Gastroesophageal sphincter (tissue), 4 donors: ENCODE measurements at places on chromosomes 1 and 21.

- no peak overlapping the region for H3K4me3 ChIP-seq
- no peak overlapping the region for H3K27ac ChIP-seq
- no peak for ATAC-seq
These were observed 63.2 kb downstream of the RERE start for GRCh38 chr1:8754247-8754650.

- peaks cover 6% of the 10 kb centered on the region for H3K27me3 ChIP-seq
- H3K27ac ChIP-seq, result no peak overlapping the region
- H3K4me3 ChIP-seq, result no peak overlapping the region
- H3K4me1 ChIP-seq, result no peaks in the 10 kb centered on the region
- H3K36me3 ChIP-seq, result no peaks in the 10 kb centered on the region
These were observed 7.1 kb upstream of the C1orf115 start for GRCh38 chr1:220682901-220683576.

DNA sequence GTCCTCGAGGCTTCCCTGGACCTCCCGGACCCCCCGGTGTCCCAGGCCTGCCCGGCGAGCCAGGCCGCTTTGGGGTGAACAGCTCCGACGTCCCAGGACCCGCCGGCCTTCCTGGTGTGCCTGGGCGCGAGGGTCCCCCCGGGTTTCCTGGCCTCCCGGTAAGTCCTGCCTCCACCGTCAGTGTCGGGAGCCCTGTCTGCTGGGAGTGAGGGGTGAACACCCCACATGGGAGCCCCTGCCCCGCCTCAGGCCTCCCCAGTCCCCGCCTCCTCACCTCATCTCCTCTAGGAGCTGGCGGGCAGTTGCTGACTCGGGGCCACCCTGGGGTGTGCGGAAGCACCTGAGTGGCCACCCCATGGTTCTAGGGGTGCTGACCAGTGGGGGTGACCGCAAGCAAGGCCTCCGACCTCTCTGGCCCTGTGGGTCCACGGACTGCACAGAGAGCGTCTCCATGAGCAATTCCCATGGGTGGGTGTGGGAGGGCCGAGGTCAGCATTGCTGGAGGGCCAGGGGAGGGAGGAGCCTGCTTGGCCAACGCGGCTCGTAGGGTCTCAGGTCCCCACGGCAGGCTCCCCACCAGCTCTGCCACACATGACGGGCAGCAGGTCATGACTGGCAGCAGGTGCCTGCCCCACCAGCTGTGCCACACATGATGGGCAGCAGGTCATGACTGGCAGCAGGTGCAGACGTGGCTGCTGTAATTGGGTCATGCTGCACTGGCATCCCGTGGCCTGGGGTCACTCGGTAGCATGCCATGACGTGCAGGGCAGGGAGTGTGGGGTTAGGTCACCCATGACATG lies 61.3 kb downstream of the SLC19A1 start:
- H3K4me3 ChIP-seq, result no peak overlapping the region
- no peaks in the 10 kb centered on the region for H3K27me3 ChIP-seq
- peaks cover 70% of the 10 kb centered on the region for H3K36me3 ChIP-seq
- peaks cover 6% of the 10 kb centered on the region for H3K4me1 ChIP-seq

DNA sequence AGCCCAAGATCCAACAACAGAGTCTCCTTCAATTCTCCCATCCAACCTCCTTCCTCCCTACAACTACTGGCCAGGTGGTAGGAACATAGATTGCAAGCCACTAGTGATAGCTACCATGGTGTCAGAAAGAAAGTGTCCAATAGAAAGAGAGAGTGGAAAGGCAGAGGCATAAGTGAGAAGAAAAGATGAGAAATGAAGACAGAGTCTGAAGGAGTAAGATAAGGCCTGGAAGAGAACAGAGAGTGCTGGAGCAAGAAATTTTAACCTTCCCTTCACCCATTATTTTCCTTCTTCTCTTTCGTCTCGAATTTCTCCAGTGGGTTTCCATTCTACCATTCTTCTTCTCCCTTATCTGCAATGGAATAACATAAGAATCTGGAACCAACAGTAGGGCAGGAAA lies 57.9 kb downstream of the CDC42BPA start:
- H3K27me3 ChIP-seq, result no peaks in the 10 kb centered on the region
- no peak overlapping the region for H3K27ac ChIP-seq
- no peak for ATAC-seq
- no peaks in the 10 kb centered on the region for H3K36me3 ChIP-seq
- no peak overlapping the region for H3K4me3 ChIP-seq
- no peaks in the 10 kb centered on the region for H3K4me1 ChIP-seq

GRCh38 chr1:199163670-199164069 lies 524.8 kb downstream of the PTPRC start:
- H3K27ac ChIP-seq, result no peak overlapping the region
- H3K27me3 ChIP-seq, result no peaks in the 10 kb centered on the region
- H3K4me1 ChIP-seq, result no peaks in the 10 kb centered on the region

GRCh38 chr1:147760481-147761260 lies at the start of gene GJA5:
TSS of gene GJA5 (minus strand) at chr1:147760602. CDS start at chr1:147759238, 1,364 bp downstream.
- H3K4me3 ChIP-seq, result no peak within 1 kb of the TSS
- no peaks in the 10 kb centered on the region for H3K36me3 ChIP-seq
- peaks cover 6% of the 10 kb centered on the region for H3K27me3 ChIP-seq
- no peaks in the 10 kb centered on the region for H3K4me1 ChIP-seq

DNA sequence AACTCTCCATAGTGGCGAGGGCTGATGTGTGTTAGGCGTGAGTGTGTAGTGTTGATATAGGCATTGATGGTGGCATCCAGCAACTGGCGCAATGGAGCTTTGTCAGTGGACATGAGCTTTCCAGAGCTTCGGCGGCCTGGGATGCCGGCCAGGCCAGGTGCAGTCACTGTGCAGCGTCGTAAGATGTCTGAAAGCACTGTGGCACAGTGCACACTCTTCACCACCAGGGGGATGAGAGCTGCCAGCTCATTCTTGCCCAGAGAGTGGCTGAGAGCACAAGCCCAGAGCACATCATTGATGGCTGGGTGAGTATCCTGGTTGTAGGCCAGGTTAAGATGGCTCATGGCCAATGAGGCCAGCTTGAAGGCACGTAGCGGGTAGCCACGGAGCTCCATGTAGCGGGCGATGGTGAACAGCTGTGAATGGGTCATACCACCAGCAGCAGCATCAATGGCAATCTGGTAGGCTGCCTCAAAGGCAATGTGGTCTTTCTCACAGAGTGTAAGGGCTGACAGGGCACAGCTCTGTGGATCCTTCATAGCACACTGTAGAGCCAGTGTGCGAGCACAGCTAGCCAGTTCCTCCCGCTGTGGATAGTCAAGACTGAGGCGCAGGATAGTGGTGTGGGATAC lies 6.7 kb downstream of the UROD start:
- no peak overlapping the region for H3K27ac ChIP-seq
- no peaks in the 10 kb centered on the region for H3K27me3 ChIP-seq
- ATAC-seq, result peak; percentile 52
- no peaks in the 10 kb centered on the region for H3K4me1 ChIP-seq
- peaks cover 27% of the 10 kb centered on the region for H3K36me3 ChIP-seq

DNA sequence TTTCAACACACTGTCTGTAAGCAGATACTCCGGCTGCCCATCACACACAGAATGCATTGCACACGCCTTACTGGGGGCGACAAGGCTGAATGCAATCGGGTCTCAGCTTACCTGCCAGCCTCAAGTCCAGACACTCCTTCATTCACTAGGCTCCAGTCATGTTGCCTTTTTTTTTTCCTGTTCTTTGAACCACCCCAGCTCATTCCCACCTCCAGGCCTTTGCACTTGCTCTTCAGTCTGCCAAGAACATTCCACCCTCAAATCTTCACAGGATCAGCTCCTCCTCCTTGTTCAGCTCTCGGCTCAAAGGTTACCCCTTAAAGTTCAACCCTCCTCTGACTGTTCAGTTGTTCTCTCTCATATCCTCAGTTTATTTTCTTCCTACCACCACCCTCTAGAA lies 181.9 kb upstream of the ESRRG start:
- ATAC-seq, result no peak
- H3K27me3 ChIP-seq, result no peaks in the 10 kb centered on the region
- no peak overlapping the region for H3K4me3 ChIP-seq
- H3K36me3 ChIP-seq, result no peaks in the 10 kb centered on the region
- no peaks in the 10 kb centered on the region for H3K4me1 ChIP-seq

DNA sequence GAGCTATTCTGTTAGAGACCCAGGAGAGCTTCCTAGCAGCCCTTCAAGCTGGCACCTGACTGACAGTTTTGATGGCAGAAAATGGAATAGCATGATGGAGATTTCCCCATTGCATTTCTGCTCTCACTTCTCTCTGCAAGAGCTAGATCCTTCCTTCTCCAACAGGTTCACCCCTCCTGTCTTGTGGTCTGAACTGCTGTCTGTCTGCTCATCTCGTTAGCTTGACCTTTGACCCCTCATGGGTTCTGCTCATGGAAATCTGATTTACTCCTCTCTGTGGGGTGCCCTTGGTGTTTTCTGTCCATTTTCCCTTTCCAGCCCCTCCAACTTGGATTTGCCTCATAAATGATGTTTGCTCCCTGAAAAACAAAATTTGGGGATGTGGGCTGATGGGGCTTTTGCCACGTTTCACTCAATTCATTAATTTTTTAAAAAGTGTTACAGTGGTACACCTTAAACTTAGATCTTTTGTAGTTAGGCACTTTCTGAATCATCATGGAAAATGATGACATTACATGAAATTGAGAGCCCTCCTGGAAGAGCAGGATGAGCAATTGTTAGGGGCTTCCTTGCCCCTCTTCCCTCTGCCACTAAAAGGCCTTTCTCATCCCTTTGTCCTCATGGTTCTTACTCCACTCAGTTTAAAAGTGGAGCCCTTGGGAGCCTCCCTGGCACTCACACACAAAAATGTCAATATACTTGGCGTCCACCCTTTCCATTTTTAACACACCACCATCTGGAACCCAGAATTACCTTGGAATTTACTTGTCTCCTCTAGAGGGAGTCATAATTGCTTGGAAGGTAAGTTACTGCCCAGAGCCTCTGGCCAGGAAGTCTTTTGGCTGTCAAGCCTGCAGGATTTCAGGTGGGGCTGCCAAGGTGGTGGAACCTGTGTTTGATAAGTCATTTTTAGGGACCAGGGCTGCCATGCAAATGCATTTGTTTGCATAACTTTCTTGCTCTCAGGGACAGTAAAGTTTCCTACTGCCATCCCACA lies 31.9 kb upstream of the IL19 start:
- H3K4me3 ChIP-seq, result no peak overlapping the region
- H3K27ac ChIP-seq, result no peak overlapping the region
- H3K27me3 ChIP-seq, result no peaks in the 10 kb centered on the region
- H3K36me3 ChIP-seq, result peaks cover 22% of the 10 kb centered on the region
- ATAC-seq, result no peak
- no peaks in the 10 kb centered on the region for H3K4me1 ChIP-seq

GRCh38 chr1:23039308-23039826 lies 20.1 kb downstream of the KDM1A start:
- no peaks in the 10 kb centered on the region for H3K36me3 ChIP-seq
- no peak for ATAC-seq
- no peak overlapping the region for H3K27ac ChIP-seq
- no peaks in the 10 kb centered on the region for H3K27me3 ChIP-seq
- H3K4me1 ChIP-seq, result peaks cover 17% of the 10 kb centered on the region
- H3K4me3 ChIP-seq, result no peak overlapping the region

DNA sequence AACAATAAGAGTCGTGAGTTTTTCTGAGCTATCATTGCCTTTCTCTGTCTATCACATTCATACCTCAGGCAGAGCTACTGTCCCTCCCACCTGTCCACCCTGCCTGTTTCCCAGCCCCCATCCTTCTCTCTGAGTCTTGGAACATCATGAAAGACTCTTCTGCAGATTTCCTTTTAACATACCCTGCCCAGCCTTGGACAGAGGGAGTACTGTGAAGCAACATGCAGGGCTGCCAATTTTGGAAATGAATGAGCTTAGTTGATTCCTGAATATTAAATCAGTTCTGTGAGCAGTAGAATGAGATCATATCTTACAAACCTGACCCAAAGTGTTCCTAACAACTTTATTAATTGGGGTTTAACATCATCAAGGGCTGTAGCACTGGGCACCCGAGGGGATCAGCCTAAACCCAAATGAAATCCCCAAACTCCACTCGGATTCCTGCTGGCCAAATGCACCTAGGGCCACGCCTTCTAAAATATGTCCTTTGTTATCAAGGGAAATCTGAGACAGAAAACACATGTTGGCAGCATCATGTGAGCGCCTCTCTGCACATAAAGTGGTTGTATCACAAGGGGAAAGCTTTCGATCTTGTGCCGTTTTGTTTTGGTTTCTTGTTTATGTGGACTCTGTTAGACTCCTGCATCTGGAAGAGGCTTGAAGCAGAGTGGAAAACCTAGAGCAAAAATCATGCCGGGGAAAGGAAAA lies 357.6 kb downstream of the KIF26B start:
- no peak overlapping the region for H3K27ac ChIP-seq
- H3K4me1 ChIP-seq, result no peaks in the 10 kb centered on the region
- peaks cover 5% of the 10 kb centered on the region for H3K27me3 ChIP-seq
- ATAC-seq, result no peak
- no peak overlapping the region for H3K4me3 ChIP-seq

DNA sequence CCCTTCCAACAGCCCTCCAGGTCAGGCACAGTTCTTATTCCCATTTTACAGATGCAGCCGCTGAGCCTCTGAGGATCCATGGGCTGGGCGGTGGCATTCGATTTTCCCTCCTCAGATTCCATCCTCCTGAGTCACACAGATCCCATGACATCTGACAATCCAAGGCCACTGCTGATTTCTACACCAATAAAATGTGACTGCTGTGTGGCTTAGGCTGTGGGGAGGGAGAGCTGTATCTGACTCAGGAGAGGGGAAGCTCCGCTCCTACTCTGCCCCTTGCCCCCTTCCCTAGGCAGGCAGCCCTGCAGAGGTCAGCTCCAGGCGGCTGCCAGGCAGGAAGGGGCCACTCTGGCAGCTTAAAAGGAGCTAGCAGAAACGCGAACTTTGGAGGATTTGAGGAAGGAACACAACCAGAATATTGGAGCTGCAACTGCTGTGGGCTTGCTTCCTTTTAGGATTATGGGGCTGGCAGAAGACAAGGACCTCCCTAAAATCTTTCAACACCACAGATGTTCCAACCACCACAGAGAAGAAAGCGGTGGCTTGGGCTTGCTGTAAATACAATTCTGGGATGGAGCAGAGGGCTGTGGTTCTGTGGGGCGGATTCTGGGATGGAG lies 50.0 kb downstream of the MRPL37 start:
- peak; percentile 35 for ATAC-seq
- no peaks in the 10 kb centered on the region for H3K36me3 ChIP-seq
- H3K4me1 ChIP-seq, result peaks cover 52% of the 10 kb centered on the region
- H3K4me3 ChIP-seq, result no peak overlapping the region

DNA sequence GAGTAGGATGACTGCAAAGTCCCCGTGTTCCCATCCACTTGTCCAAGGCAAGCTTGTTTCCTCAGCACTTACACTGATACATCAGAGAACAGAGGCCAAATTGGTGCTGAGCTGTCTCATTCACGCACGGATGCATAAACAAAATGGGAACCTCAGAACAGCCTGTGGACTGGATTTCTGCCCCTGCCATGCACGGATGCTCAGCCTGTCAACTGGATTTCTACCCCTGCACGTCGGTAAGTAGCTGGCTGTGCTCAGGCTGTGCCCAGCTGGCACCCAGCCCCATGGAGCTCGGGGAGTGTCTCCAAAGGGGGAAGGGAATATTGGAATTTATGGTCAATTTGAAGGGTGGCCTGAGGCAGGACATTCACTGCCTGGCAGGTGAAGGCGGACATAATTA lies 40.8 kb upstream of the TMPRSS2 start:
- H3K4me1 ChIP-seq, result no peaks in the 10 kb centered on the region
- no peaks in the 10 kb centered on the region for H3K36me3 ChIP-seq
- peaks cover 45% of the 10 kb centered on the region for H3K27me3 ChIP-seq
- no peak overlapping the region for H3K4me3 ChIP-seq

DNA sequence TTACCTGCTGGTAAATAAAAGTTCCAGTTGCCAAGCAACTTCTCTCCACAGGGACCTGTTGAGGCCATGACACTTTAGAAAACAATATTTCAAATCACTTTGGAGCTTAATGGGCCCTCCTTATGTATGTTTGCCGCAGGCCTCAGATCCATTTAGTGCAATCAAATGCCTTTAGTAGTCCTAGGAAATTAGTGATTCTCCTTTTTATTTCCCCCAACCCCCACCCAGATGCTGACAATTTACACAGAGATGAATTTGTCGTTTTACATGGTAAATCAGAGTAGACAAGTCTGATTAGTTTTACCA lies 83.6 kb downstream of the CLIC4 start:
- no peak overlapping the region for H3K4me3 ChIP-seq
- H3K27ac ChIP-seq, result peak overlapping the region; percentile 58
- H3K27me3 ChIP-seq, result no peaks in the 10 kb centered on the region
- peaks cover 24% of the 10 kb centered on the region for H3K4me1 ChIP-seq
- ATAC-seq, result no peak
